ENCODE measurements at places on chromosomes 4 and X.

DNA sequence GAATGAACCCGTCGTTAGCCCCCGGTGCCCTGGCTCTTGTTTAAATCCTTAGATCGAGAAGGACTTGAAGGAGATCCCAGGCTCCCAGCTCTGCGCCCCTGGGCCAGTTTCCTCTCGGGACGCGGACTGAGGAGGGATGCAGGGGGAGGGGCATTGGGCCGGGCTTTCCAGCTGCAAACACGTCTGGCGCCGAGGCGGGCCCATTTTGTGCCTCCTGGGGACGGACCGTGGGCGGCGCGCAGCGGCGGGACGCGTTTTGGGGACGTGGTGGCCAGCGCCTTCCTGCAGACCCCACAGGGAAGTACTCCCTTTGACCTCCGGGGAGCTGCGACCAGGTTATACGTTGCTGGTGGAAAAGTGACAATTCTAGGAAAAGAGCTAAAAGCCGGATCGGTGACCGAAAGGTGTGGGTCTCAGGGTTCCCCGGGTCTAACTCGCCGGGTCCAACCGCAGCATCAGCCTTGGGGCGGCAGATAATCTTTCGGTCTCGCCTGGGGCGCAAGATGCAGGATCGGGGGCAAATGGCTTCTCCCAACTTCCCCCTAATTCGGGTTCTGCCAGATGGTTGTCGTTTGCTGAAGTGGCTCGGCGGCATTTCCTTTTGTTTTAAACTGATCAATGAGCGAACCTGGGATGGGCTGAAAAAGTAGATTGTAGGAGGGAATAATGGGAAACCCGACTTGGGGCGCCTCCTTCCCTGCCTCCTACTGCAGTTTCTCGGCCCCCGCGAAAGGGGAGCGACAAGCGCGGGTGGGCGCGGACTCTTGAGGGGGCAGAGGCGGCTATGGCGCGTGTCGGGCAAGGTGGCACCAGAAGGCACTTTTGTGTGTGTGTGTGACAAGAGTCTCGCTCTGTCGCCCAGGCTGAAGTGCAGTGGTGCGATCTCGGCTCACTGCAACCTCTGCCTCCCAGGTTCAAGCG is 2.9 kb downstream of the PDGFRA start:
- DNase-seq: no peak

- no peak for DNase-seq
Measured at GRCh38 chr4:55386073-55386472, 9.7 kb upstream of the TMEM165 start.

DNA sequence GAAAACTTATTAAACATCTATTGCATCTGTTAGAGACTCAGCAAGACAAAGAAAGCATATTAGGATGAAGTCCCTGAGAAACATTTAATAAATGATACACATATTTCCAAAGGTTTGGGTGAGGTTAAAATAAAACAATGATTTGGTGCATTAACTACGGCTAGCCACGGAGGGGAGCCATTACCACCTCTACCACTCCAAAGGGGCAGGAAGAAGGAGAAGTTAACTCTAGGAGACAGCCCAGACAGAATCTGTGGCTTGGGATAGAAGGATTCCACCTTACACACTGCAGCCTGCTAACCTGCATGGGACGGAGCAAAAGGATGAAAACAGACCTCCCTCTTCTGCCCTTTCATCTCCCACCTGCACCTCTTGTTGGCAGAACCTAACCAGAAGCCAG is 189.1 kb upstream of the C1QTNF7 start:
- DNase-seq: peak; percentile 66

DNA sequence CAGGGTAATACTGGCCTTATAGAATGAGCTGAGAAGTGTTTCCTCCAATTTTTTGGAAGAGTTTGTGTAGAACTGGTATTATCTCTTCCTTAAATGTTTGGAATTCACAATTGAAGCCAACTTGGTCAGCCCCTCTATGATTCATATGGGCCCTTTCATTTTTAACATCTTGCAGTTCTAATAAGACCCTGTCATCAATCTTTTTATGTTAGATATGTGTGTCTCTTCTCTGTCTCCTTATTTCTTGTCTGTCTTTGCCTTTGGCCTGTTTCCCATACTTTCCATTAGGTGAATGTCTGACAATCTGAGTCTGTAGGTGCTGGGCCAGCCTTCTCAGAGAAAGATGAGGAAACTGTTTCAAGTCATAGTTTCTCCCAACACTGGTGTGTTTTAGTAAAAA is 88.7 kb downstream of the SLC16A2 start:
- no peak for DNase-seq

- DNase-seq: peak; percentile 5
Measured at GRCh38 chrX:153469811-153470410, 465 bp downstream of the HAUS7 start.

- DNase-seq: peak; percentile 93
Measured at GRCh38 chr4:86918539-86919072, 16.2 kb upstream of the AFF1 start.
